Neural progenitor cell (in vitro differentiated cells): ENCODE measurements at places on chromosomes 3 and 15.

DNA sequence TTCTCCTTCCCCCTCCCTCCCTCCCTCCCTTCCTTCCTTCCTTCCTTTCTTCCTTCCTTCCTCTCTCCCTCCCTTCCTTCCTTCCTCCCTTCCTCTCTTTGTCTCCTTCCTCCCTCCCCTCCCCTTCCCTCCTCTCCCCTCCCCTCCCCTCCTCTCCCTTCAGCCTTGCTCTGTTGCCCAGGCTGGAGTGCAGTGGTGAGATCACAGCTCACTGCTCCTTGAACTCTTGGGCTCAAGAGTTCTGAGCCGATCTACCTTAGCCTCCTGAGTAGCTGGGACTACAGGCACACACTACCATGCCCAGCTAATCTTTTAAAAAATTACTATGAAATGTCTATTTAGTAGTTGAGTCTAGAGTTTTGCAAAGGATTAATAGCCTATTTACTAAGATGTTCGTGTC, 32.2 kb downstream of the SQOR start:
- no peak for DNase-seq

DNA sequence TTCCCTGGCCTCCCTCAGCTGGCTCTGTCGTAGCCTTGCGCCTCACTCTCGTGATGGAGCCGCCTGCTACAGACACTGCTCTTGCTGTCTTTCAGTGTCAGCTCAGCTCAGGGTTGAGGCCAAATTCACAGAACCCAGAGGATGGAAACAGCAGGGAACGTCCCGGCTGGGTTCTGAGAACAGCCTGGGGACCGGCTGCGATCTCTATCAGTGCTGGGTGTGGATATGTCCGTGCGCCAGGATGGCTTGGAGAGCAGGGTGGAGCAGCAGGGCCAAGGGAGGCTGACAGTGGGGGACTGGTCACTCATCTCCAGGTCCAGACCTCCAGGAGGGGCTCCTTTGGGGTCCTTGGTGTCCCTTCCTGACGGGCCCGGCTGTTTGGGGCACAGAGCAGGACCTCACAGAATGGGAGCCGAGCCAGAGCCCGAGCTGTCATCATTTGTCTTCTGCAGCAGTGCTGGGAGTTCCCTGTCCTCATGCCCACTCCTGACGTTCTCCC, 18.4 kb downstream of the KLF15 start:
- DNase-seq: no peak

- DNase-seq: peak; percentile 88
These were observed 45.8 kb upstream of the TRA2B start for GRCh38 chr3:185983495-185984141.

- DNase-seq: no peak
These were observed 9.7 kb upstream of the DAG1 start for GRCh38 chr3:49460188-49460890.

DNA sequence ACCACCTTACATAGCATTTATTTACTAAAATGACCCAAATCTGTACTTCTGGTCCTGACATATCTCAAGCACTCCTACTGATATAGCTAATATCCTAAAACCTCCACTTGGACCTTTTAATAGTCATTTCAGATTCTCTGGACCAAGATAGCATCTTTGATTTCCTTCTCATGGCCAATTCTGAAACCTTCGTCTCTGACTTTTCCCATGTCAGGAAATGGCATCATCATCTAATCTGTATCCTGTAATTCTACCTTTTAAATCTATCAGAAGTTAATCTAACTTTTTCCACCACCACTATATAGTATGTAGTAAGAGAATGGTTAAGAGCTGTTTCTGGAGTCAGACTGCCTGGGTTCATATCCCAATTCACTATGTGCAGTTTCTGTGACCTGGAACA, 16.2 kb downstream of the STX19 start:
- no peak for DNase-seq

DNA sequence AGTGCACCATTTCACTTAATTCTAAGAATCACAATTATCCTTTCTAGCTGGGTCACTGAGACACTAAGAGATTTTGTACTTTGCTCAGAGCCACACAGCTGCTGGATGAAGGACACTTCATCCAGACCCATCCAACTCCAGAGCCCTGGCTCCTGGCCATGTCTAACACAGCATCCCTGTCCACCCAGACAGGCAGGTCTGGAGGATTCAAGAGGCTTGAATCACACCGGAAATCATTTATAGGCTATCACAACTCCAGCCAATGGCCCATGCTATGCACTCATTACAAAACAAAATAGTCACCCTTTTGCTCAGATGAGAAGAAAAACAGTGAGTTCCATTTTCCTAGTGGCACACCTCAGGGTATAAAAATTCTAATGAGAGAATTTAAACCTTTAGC, 198.2 kb upstream of the LMCD1 start:
- DNase-seq: no peak

DNA sequence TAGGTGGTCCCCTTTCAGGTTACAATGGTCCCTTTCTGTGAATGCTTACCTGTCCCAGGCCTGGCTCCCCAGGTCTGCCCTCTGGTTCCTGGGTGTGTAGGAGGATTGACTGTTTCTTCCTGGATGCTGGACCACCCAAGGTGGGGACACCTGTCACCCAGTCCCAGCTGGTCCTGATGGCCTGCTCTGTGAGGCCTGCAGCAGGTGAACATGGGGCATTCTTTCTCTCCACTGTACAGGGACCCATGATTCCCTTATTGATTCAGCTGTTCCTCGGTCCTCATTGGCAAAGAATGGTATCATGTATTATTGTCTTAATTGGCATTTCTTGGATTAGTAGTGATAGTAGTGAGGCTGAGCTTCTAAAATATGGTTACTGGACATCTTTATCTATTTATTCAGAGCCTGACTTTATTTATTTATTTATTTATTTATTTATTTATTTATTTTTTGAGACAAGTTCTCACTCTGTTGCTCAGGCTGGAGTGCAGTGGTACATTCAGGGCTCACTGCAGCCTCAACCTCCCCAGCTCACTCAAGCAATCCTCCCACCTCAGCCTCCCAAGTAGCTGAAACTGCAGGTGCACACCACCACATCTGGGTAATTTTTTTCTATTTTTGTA, 8.8 kb upstream of the DNAJA4 start:
- no peak for DNase-seq

DNA sequence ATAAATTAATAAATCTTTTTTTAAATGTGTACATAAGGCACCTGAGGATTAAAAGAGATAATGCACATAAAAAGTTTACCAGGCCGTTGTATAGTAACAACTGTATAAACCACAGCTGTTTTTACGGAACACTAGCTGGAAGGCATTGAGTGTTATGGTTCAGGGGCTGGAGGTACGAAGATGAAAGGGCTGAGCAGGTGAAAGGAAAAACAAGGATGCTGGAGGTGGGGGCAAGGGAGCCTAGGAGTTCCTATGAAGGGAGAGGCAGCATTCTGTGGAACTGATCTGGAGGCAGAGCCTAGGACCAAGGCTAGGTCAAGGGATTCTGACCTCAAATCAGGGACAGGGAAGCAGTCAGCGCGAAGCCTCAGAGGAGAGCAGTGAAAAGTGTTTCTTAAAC, 8.0 kb downstream of the SEMA5B start:
- no peak for DNase-seq

GRCh38 chr3:121974601-121975111, 47.4 kb downstream of the ILDR1 start:
- DNase-seq: no peak

GRCh38 chr3:44981220-44981619, 5.2 kb downstream of the EXOSC7 start:
- no peak for DNase-seq

DNA sequence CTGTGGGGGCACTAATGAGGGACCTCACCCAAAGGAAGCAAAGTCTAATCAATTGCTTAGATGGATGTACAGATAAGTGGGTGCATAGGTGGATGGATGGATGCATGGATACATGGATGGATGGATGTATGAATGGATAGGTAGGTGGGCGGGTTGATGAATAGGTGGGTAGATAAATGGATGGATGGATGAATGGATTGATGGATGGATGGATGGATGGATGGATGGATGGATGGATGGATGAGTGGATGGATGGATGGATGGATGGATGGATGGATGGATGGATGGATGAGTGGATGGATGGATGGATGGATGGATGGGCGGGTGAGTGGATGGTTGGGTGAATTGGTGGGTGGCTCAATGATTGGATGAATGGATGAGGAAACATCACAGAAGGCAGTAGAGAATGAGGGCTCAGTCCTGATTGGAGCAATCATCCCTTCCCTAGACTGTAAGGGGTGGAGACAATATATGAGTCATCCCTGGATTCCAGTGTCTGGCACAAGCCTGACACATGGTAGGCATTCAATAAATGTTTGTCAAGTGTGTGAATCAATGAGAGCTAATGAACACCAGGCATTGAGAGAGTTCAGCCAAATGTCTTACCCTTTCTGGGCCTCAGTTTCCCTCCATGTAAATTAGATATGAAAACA, 40.4 kb upstream of the PXYLP1 start:
- DNase-seq: no peak

- no peak for DNase-seq
These were observed 39.0 kb downstream of the CFAP100 start for GRCh38 chr3:126433496-126434263.

- peak; percentile 69 for DNase-seq
These were observed 4.4 kb upstream of the BRPF1 start for GRCh38 chr3:9727041-9727595.

GRCh38 chr3:74664606-74665005, 50.1 kb upstream of the CNTN3 start:
- DNase-seq: no peak

DNA sequence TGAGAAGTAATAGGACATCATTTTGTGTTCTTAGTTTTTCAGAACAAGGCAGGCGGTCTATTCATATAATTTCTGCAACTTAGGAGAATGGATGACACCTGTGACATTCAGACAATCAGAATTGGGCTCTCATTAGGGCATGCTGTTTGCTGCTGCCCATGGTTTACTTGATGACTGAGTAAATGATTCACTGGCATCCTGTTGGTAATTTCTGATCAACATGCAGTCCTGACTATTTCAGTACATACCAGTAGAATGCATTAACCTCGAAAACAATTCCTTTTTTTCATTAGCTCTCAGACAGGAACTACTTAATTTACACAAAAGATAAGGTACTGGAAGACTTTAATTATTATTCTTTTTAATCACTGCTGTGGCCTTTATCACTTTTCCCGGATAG, 641.6 kb downstream of the NSUN3 start:
- DNase-seq: no peak
